ENCODE measurements at places on chromosomes 5 and 9.

- DNase-seq: no peak
Measured at GRCh38 chr9:81259896-81260295, 429.5 kb downstream of the TLE1 start.

DNA sequence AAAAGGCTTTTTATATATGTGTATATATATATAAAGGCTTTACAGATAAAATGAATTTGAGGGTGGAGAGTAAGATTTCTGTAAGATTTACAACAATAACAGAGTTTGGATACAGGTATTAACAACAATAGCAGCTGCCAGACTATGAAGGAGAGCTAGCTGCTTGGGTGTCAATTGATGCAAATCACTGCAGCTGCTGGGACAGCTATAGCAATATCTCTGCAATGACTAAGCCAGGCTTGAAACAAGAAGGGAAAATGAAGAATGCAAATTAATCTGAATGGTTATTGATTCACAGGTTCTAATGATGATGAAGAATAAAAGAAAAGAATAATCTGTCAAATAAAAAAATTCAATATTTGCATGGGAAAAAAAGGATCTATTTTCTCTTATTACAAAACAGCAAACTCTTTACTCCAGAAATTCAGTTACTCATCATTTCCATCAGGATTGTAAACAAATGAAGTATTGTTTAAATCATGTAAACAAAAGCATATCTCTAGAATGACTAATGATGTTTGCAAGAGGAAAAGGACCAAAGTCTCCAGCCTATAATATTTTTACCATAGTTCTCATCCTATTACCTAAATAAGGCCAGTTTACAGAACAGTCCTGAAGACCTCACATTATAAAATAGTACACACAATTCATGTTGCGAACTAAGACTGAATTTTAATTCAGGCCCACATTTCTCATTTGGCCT lies 219.0 kb downstream of the HTR1A start:
- DNase-seq: no peak

GRCh38 chr5:137407090-137407489 lies 92.0 kb downstream of the SPOCK1 start:
- DNase-seq: no peak

GRCh38 chr5:18736051-18736398 lies 1101.8 kb downstream of the TAF11L14 start:
- DNase-seq: no peak
